Stimulated activated CD4-positive, alpha-beta T cell treated with anti-CD3 and anti-CD28 coated beads, Interleukin-1b, Interleukin-23, amount 100 ng/mL, for 48 hours (primary cell): ENCODE measurements at places on chromosomes 7 and 10.

- no peak for DNase-seq
Observed at GRCh38 chr10:110422548-110422947, 75.2 kb upstream of the DUSP5 start.

DNA sequence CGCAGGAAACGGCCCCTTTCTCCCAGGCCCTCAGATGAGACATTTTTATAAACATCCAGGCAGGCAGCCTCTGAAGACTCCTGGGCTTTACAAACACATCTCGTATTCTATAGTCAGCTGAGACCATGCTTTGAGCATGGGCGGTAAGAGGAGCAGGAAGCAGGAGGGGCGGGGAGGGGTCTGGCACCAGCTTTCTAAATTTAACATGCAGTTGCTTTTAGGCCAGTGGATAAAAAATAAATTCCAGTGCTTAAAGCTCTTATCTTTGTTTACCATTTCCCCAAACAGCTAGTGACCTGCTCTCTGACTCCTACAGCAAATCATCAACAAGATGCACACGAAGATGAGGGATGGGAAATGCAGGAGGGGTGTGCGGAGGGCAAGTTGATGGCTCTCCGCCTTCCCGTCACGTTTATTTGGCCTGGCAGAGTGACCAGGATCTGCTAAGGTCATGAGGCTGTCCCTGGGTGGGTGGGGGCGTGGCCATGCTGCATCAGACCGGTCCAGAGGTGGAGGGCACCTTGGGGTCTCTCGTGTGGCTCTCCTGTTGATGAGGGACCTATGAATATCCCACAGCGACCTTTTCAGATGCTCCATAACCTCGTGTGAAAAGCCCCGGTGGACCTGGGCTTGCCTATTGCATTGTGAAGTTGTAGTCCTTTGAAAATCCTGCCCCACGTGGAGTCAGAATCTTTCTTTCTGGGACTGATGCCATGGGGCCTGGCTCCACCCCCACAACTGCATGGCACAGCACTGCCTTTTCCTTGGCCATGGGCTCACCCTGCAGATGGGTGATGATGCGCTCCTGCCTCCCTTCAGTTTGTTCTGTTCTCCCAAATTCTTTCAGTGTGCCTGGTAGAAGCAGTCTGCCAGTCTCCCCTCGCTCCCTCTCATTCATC is 67.5 kb downstream of the PARP12 start:
- no peak for DNase-seq

GRCh38 chr7:16944936-16945335 is 63.2 kb upstream of the AGR3 start:
- no peak for DNase-seq

DNA sequence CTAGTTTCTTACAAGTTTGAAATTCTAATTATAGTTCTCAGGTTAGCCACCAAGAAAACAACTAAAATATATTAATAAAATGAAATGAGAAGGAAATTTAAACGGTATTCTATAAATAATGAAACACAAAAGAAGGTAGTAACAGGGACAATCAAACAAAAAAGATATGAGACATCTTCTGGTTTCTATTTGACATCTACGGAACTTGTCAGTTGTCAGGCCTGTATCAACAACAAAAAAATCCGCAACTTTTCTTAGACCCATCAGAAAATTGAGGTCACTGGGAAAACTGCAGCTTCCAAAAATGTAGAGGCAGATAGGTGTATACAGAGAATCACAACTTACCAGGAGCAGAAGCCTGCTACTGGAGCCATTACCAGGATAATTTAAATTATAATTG is 70.6 kb downstream of the ZPBP start:
- no peak for DNase-seq
